ENCODE measurements at places on chromosomes 11 and 22. TPM values are rescaled to one million over a fixed set of nuclear protein-coding genes. Genes with fewer than 3 reads are reported as not detected.

Gene PTPRCAP
- 0.23 TPM for total RNA-seq

Gene UEVLD
- 18.6 TPM for total RNA-seq

Gene OLFML1
- total RNA-seq: 0.15 TPM

Gene UBE4A
- total RNA-seq: 26.5 TPM

Gene FDXACB1
- total RNA-seq: 1.7 TPM

Gene ANO9
- total RNA-seq: not detected

Gene LZTR1
- total RNA-seq: 40.4 TPM

Gene PLAAT3
- total RNA-seq: 52.2 TPM

Gene IFITM10
- total RNA-seq: 0.82 TPM

Gene PICALM
- 278 TPM for total RNA-seq

Gene ELFN2
- total RNA-seq: not detected

Gene MYBPC3
- not detected for total RNA-seq

Gene PACSIN3
- 14.7 TPM for total RNA-seq

Gene NXPE4
- total RNA-seq: not detected

Gene PIWIL4
- 9.9 TPM for total RNA-seq

Gene SPDYC
- not detected for total RNA-seq

Gene ZNF280A
- total RNA-seq: not detected

Gene PGR
- total RNA-seq: 0.59 TPM

Gene ARL14EP
- 18.0 TPM for total RNA-seq

Gene MAPK8IP1
- 3.3 TPM for total RNA-seq

Gene C22orf15
- total RNA-seq: 0.38 TPM

Gene KCNJ11
- total RNA-seq: not detected

Gene SYT12
- total RNA-seq: 0.23 TPM

Gene C22orf31
- total RNA-seq: not detected

Gene BLID
- total RNA-seq: 11.9 TPM

Gene TAF6L
- total RNA-seq: 13.2 TPM

Gene HARBI1
- 3.2 TPM for total RNA-seq

Gene ALDH3B2
- total RNA-seq: not detected

Gene DKK3
- total RNA-seq: 293 TPM

Gene CWF19L2
- 9.5 TPM for total RNA-seq

Gene ACRV1
- total RNA-seq: not detected

Gene KRTAP5-7
- not detected for total RNA-seq

Gene BRD1
- total RNA-seq: 20.6 TPM

Gene OR51E2
- total RNA-seq: under 0.01 TPM

Gene B3GAT1
- total RNA-seq: not detected

Gene ADM
- 44.0 TPM for total RNA-seq

Gene LRP4
- total RNA-seq: 8.6 TPM

Gene H19
- total RNA-seq: 2.3 TPM

Gene IPO7
- total RNA-seq: 103 TPM

Gene PKDREJ
- total RNA-seq: not detected

Gene C1QTNF4
- 0.08 TPM for total RNA-seq

Gene CLDN5
- total RNA-seq: 5.4 TPM

Gene SMIM35
- total RNA-seq: not detected

Gene KCNQ1
- not detected for total RNA-seq

Gene UPK2
- total RNA-seq: not detected

Gene NXPE2
- not detected for total RNA-seq

Gene GRAP2
- not detected for total RNA-seq

Gene SERPING1
- 8.2 TPM for total RNA-seq

Gene RFPL2
- not detected for total RNA-seq

Gene GNB1L
- 3.0 TPM for total RNA-seq

All from smooth muscle cell of the coronary artery (primary cell).